ENCODE measurements at places on chromosomes 6 and 20.

DNA sequence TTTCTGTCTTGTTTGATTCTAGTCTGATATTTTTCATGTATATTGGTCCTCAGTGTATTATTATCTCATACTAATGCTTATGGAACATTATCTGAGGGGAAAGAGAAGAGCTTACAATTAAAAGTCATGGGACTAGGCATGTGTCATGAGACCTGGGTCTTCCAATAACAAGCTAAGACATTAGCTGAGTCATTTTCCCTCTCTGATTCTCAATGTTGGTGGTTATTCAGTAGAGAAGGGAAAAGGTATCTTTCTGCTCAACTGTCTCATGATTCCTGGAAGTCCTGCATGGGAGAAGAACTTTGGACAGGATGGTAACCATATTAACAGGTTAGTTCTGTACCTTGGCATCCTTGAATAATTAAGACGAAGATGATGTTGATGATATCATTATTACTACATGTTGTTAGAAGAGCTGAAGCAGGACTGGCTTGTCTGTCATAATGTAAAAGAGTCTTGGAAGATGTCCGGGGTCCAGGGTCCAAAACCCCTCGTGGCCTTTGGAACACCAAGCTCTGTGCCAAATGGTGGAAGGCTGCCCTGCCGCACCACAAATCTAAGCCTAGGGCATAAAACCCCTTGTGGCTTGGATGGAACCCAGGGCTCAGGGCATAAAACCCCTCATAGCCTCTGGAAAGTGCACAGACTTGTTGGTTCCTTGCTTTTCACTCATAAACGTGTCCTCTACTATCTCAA, 19.1 kb downstream of the TRIM38 start:
- DNase-seq = no peak

DNA sequence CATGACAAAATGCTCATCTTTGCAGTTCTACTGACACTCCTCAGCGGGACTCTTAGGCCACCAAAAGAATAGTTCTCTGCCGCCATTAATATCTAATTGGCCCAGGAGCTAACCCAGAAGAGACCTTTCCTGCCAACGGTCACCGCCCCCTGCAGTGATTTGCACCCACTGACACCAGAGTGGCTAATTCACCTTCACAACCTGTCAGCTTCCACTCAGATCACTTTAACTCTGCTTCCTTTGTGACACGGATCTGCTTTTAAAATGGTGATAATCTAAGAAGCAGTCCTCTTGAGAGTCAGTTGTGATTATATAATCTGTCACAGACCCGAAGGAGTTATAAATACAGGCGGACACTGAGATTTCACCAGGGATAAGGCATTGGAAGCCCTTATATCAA, 172.8 kb downstream of the FRK start:
- DNase-seq = no peak

DNA sequence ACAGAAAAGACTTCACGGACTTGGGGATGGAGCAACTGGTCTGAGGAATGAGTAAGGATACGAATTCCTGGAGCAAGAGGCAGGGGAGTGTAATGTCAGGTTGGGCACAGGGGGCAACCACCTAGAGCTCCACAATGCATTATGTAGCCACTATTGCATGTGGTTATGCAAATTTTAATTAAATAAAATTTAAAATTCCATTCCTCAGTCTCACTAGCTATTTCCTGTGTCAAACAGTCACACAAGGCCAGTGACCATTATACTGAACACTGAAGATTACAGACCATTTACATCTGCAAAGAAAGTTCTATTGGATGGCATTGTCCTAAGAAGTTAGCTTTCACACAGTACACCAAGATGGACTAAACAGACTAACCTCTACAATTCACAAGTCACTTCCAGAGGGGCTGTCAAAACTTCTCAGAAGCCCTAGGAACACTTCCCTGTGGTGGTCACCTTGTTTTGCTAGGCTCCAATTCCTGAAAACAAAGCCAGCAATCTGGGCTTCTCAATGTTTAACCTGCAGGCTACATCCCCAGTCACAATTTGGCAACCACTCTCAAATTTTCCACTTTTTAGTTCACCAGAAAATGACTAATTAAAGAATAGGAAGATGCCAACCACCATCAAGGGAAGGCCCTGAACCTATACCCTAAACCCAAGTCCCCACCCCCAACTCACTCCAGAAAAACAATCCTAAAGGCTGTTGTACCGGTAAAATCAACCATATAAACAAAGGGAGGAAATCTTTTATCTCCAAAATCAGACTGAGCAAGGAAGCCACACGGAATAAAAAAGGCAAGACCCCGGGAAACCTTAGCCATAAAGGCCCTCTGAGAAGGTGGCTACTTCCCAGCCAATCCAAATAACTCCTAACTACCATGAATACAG, 34.2 kb upstream of the C20orf203 start:
- DNase-seq = no peak

- no peak for DNase-seq
Measured at GRCh38 chr20:14214046-14214445, 123.4 kb downstream of the FLRT3 start.

DNA sequence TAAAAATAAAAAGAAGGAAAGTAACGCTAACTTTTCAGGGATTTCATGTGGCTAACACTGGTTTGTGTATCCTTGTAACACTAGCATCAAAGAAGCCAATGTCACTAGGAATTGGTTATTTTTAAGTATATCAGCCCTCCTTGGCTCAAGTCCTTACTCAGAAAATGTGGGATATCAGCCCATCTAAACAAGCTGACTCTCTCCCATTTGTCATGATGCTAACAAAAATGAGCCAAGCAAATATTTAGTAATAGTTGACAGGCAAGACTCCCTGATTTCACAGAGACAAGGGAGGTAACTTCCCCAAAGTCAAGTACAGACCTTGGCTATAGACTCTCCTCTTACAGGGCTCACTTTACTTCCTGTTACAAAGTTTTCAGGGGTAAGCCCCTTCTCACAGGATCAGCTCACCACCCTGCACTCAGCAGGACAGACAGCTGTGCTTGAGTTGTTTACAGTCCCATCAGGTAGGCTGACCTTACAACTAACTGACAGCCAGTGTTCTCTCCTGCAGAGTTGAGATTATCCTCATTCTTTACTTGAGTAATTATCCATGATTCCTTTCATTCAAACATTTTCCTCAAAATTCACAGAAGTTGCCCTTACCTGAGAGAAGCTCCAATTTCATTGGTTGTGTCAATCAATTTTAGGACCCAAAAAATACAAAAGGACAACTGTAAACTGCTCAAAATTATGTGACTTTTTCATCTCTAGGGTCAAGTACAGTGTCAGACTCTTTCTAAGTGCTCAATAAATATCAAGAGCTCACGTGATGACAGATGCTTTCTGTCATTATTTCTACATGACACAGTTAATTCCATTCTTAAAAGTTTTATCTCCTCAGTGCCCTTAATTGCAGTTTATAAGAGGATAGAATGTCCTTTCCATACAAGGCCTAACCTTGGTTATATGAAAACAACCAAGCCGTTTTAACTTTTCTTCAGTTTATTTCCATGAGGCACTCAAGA, 38.1 kb upstream of the BMP5 start:
- no peak for DNase-seq

GRCh38 chr6:55713436-55713835, 134.4 kb upstream of the HMGCLL1 start:
- no peak for DNase-seq

GRCh38 chr6:6764764-6765434, 176.4 kb downstream of the LY86 start:
- no peak for DNase-seq

GRCh38 chr20:59672576-59672975, 68.2 kb downstream of the PHACTR3 start:
- no peak for DNase-seq

GRCh38 chr6:163248051-163248450, 166.5 kb upstream of the QKI start:
- no peak for DNase-seq

- DNase-seq = no peak
Measured at GRCh38 chr6:21634582-21634981, 41.0 kb downstream of the SOX4 start.

DNA sequence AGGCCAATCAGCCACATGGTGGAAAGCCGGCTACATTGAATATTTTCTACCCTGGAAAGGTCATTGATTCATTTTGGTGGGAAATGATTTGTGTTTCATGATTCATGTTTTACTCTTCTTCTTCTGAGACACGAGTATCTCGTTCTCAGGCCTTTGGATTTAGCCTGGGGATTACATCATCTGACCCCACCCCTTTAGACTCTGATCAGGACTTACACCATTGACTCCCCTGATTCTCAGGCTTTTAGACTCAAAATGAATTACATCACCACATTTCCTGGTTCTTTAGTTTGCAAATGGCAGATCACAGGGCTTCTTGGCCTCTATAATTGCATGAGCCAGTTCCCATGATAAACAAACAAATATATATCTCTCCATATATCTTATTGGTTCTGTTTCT, 228.8 kb downstream of the ADGRG6 start:
- DNase-seq = no peak

DNA sequence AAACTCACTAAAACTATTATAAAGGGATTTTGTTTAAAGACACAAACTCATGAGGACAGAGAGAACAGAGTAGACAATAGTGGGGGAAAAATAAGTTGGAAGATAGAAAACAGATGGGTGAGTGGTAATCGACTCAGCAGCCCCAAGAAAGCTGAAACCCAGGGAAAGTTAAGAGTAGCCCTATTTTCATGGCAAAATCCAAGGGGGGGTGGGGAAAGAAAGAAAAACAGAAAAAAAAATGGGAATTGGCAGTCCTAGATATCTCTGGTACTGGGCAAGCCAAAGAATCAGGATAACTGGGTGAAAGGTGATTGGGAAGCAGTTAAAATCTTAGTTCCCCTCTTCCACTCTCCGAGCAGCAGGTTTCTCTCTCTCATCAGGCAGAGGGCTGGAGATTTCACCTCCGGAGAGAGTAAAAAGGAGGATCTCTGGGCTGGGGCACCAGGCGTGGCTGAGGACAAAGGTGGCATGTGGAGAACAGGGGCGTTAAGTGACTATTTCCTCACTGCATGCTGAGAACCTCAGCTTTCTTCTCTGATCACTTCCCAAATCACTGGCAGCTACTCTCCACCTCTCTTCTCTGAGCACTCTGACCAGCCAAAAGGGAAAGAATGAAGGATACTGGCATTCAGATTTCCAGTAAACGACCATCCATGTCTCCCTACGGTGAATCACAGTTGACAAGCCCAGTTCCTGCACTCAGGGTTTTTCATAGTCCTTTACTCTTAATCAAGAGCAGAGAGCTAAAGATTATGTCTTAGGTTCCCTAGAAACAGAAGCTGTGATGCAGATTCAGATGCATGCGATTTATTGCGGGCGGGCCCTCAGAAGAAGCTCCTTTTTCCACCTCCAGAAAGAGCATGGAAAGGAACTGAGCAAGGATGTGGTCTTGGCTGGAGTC, 7.3 kb upstream of the RNF24 start:
- no peak for DNase-seq

DNA sequence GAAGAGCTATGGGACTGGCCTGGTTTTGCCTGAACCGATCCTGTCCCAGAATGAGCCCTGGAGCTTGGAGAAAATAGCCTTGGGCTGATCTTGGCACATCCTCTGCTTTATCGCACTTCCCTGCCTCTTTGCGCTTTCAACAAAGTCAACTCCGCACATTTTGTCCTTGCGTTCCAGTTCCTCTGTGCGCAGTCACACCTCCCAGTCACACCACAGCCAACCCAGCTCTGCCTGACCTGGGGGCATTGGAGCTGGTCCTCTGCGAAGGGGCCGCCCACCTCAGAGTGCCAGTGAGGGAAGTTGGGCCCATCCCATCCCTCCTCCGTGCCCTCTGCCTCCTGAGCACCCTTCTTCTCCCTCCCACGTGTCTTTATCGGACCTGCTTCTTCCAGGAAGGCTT, 16.9 kb upstream of the UQCC2 start:
- DNase-seq = no peak

GRCh38 chr6:105849746-105850145, 236.4 kb upstream of the PRDM1 start:
- no peak for DNase-seq

DNA sequence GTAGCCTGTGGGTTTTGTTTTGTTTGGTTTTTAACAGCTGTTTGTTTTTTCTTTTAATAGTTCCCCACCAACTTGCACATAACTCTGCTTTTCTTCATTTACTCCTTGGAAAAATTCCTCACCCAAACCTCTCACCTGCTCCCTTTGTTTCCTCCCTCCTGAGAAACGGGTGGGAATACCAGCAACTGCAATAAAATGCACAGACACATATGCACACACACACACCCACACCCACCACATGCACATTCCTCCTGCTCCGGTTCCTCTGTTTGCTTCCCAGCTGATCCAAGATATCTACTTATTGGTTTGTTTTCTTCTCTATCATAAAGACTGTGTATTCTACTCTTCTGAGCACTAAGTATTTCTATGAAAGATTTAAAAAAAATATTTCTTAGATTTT, 161.1 kb upstream of the EPHA7 start:
- DNase-seq = no peak

- no peak for DNase-seq
Measured at GRCh38 chr6:28357036-28357435, 7.3 kb downstream of the ZKSCAN3 start.

GRCh38 chr6:82330171-82330804, 33.3 kb upstream of the TPBG start:
- DNase-seq = no peak

GRCh38 chr6:21636876-21637275, 43.3 kb downstream of the SOX4 start:
- DNase-seq = no peak

- no peak for DNase-seq
Measured at GRCh38 chr20:32823737-32824588, 4.2 kb downstream of the MAPRE1 start.
